SK-N-SH treated with all-trans-retinoic acid at 6 μM for 48 hours (cell line): ENCODE measurements at places on chromosomes 1 and 21.
A peak's percentile ranks its signal among the peaks of the same experiment; 100 is the strongest.

DNA sequence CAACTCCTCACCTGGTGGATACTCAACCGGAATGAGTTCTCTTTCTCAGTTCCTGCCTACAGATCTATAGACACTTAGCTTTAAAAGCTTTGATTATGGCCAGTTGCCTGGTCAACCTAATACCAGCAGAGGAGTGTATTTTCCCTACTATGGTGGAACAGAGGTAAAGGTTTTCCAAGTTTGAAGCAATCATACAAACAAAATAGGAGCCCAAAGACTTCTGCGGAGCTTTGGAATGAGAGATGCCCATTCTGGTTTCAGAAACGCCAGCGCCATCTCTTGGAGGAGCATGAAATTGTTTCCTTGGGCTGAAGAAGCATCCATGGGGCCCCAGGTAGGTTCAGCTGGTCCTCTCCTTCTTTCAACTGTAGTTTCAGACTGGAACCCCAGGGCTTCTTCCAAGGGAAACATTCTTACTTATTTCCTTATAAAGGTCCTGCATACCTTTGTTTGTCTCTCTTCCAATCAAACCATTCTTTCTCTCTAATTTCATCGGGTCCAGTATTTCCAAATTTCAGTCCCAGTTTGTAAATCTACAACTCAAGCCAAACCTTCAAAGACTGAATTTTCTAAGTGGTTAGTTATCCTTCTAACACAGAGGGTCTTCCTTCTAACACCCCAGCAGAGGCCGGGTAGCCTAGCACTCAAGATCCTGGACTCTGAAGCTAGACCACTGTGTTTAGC lies 95.9 kb downstream of the KCNJ15 start:
- ATAC-seq: peak; percentile 72

GRCh38 chr1:26771285-26771642 lies 16.5 kb upstream of the PIGV start:
- ATAC-seq: peak; percentile 41

- ATAC-seq: peak; percentile 40
Observed at GRCh38 chr1:246609632-246610031, 43.4 kb downstream of the CNST start.

DNA sequence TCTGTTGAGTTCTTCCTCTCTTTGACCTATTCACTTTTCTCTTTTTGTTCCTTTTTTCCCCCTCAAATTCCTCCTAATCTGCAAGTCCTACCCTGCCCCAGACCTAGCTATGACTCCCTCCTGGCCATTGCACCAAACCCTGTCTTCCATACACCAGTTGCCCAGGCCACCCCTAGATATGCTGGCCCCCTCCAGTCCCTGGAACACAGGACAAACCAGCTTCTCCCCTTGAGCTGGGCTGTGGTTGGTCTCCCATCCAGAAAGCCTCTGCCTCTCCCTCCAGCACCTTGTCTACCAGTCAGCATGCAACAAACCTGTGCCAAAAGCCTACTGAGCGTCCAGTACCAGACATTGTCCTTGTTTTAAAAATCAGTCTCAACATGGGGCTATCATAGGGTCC lies 59.4 kb downstream of the ELK4 start:
- no peak for ATAC-seq

GRCh38 chr1:3992103-3992556 lies 92.1 kb upstream of the C1orf174 start:
- no peak for ATAC-seq

- ATAC-seq: no peak
Observed at GRCh38 chr1:81032973-81033425, 767.7 kb upstream of the ADGRL2 start.
